ENCODE measurements at places on chromosomes 1 and 21.
A peak's percentile ranks its signal among the peaks of the same experiment; 100 is the strongest.

DNA sequence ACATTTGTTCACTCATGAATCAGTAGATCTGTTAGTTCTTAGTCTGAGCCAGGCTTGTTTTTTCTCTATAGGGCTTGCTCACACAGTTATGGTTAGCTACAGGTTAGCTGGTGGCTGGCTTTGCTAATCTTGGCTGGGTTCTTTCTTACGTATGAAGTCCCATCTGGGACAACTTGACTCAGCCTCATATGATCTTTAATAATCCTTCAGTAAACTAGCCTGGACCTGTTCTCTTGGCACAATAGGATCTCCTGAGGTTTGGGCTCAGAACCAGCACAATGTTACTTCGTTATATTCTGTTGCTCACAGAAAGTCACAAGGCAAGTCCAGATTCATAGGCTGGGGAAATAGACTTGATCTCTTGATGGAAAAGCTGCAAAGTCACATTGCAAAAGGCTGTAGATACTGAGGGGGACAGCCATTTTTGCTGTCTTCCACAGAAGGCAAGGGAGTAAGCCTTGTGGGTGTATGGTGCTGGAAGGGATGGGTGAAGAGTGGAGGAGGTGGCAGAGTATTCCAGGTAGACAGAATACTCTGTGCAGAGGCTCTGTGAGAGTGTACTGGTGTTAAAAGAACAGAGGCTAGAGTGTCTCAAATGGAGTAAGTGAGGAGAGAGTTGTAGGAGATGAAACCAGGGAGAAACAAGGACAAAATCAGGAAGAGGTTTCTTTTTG, 24.4 kb downstream of the EFCAB7 start:
- no peak for DNase-seq

- no peak for DNase-seq
Measured at GRCh38 chr1:157369808-157370521, 182.3 kb downstream of the FCRL5 start.

GRCh38 chr21:14095056-14095455, 115.7 kb downstream of the LIPI start:
- DNase-seq: no peak

- peak; percentile 66 for DNase-seq
Measured at GRCh38 chr1:151058692-151059091, 730 bp downstream of the CDC42SE1 start.

DNA sequence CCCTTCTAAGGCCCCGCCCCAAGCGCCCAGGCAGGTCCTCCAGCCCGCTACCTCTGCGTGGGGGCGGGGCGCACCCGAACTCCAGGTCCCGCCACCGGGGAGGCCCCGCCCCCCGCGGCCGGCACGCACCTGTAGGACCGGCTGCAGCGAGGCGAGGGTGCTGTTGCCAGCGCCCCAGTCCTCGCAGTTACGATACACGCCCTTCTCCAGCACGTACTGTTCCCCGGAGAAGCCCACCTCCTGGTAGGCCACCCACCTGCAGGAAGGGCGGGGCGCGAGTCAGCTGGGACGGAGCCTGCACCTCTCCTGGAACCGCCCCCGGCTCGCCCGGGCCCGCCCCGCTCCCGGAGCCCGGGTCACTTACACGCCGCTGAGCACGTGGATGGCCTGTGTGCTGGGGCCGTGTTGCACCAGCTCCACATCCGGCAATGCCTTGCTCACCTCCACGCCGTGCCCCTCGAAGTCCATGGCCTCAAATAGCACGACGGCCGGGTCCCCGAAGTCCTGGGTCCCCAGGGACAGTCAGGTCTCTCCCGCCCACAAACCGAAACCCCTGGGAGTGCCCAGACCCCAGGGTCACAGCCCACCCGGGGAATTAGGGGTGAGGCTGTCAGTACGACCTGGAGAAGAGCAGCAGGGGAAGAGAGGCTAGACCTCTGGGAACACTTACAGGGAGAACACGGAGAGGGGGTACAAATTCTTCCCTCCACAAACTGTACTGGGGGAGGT, 17.3 kb downstream of the CRYBG2 start:
- DNase-seq: peak; percentile 86

DNA sequence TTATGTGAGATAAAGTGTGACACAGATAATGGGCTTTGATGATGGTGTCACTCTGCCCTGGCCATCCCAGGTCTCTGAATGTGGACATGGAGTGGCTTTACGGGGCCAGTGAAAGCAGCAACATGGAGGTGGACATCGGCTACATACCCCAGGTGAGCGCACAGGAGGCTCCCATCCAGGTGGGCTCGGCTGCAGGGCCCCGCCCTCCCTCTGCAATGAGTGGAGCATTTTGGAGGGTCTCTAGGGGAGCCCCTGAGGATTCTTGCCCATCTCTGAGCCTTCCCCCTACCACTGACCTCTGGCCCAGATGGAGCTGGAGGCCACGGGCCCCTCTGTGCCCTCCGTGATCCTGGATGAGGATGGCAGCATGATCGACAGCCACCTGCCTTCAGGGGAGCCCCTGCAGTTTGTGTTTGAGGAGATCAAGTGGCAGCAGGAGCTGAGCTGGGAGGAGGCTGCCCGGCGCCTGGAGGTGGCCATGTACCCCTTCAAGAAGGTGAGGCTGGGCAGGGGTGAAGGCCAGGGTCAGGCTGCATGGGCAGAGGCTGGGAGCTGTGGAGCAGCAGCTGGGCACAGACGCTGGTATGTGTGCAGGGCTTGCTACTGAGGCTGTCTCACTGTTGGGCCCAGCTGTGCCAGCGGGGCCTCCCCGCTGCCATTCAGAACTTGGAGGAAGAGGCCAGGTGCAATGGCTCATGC, 8.2 kb upstream of the MTFR1L start:
- DNase-seq: no peak

DNA sequence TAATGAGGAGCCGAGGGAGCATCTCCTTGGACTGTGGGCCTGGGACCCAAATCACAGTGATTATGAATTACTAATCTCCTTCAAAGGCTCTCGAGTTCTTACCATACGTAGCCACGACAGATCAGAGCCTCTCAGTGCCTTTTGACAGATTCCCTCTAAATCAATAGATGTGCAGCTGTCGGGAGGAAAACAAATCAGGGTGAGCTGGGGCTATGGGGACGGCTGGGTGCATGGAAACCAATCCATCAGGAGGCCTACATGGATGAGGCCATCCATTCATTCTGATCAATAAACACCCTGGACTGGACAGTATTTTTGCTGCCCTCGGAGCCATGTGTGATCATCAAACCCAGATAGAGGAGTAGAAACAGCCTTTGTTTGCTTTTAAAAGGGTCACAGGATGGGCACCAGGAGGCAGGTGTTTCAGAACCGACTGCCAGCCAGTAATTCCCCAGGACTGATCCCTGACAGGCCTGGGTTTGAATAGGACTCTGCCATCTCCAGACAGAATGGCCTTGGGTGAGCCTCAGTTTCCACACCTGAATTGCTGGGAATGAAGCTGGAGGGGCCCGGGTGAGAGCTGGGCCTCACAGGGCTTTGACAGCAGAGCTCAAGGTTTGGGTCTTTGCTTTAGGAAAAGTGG, 532.8 kb downstream of the MATN1 start:
- no peak for DNase-seq

DNA sequence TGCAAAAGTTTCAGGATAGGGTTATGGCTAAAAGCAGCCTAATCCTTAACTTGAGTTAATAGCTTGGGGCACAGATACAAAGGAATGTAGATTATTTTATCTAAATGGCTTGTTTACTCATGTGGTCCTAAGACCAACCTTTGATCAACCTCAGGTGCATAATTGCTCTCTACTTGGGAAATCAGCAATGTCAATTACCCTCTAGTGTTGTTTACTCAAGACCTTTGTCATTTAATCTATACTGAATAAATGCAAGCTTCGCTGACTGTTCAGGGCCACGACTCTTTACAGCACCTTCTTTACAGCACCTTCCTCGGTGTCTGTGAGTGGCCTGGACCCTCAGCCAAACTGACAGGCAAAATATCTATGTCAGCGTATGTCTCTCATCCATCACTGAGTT, 217.5 kb upstream of the MAP1LC3C start:
- no peak for DNase-seq

- DNase-seq: no peak
Measured at GRCh38 chr1:47682198-47682597, 244.4 kb downstream of the FOXD2 start.

- DNase-seq: no peak
Measured at GRCh38 chr1:923991-924655, 400 bp downstream of the SAMD11 start.

DNA sequence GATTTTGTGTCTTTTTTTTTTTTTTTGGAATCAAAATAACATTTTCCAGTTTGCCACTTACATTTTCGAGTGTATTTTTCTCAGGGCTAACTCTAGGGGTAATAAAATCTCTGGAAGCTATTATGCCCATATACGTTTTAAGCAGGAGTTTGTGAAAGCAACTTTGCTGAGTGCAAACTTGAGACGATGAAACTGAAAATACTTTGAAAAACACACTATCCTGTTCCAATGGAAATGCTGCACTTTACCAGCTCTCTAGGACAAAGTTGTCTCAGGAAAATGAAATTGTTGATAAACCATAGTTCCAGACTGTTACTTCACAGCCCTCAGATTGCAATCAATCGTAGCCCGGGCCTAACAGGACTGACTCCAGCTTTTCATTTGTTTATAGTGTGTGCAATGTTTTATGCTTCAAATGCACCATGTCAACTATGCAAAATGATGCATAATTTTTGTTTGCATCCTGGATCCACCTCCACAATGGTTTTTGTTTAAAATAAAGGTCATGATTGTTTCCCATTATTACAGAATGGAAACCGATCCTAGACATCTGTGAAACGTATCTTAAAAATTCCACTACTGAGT, 220.6 kb upstream of the PKN2 start:
- DNase-seq: no peak

GRCh38 chr1:54335755-54336108, 70.5 kb downstream of the SSBP3 start:
- peak; percentile 78 for DNase-seq

- no peak for DNase-seq
Measured at GRCh38 chr1:188127507-188127906, 1298.8 kb downstream of the PLA2G4A start.

- no peak for DNase-seq
Measured at GRCh38 chr1:211082824-211083223, 51.1 kb downstream of the KCNH1 start.

GRCh38 chr21:17507591-17507990, 5.3 kb upstream of the CXADR start:
- no peak for DNase-seq

DNA sequence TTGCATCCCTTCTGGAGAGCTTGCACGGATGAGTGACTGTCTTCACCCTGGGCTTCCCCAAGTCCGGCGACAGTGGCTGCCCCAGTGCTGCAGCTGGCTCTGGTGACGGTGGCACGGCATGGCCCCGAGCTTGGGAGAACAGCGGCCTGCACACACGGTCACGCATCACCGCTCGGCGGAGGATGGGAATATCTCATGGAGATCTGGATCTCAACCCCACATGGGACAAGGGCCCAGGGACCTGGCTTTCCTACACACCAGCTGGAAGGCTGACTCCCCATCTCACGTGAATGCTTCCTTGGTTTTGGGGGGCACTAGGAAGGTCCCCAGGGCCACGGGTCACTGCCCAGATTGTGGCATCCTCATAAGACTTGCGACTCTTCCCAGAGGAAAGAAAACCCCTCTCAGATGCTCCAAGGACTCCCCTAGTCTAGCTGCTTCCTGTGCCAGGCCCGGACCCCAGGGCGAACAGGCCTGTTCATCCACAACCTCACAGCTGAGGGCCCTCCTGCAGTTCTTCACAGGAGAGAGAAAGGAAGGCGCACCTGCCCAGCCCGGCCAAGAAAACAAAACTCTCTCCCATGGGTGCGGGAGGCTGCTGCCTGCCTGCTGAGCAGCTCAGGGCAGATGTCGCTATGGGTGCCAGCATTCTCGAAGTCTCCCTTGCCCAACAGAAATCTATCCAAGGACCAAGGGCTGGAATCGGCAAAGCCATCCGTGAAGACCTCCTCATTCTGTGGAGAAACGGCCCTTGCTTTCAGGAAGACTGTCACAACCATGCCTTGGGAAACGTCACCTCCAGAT, 9.9 kb downstream of the CFAP410 start:
- no peak for DNase-seq

DNA sequence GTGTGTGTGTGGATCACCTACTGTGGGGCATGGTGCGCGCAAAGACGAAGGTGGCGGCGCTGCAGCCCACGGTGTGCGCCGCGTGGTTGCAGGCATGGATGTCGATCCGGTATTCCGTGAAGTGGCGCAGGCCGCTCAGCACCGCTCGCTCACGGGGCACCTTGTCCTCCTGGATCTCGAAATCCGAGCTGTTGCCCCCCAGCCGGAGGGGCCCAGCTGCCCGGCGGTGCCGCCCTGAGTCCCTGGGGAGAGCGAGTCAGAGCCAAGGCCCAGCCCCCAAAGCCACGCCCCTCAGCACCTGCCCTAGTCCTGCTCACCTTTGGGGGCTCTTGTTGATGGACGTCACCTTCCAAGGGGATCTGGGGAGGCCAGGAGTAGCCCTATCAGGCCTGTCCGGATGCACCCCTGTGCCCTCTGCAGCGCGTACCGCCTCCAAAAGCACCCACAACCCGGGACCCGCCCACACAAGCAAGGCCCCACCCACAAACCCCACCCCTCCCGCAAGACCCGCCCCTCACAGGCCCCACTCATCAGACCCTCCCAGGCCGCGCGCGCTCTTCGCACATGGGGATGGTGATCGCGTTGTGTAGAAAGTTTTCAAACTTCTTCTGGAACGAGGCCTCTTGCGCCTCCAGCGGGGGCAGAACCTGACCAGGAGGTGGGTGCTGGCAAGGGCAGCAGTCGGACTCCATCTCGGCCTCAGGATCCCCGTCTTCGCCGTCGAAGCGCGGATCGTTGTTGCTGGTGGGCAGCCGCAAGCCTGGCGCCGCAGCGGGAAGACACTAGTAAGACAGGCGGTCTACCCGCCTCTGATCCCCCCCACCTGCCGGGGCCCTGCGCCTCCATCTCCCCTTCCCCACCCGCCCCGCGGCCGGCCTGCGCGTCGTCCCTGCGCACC, 13.6 kb downstream of the INSRR start:
- peak; percentile 55 for DNase-seq

DNA sequence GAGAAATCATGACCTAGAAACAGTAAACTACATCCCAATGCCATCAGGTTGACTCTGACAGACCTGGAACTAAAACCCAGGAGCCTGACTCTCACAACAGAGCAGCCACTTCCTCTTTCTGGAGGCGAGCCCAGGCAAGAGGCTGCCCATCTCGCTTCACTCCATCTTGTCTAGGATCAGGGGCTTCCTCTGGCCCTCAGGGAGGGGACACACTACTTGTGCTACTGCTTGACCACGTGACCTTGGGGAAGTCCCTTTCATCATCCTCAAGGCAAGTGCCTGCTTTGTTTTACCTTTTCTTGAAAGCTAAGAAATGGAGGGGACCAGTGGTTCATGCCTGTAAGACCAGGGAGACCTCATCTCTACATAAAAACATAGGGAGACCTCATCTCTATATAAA, 2.6 kb upstream of the TENT5B start:
- DNase-seq: no peak

- DNase-seq: no peak
Measured at GRCh38 chr1:230781594-230781993, 34.4 kb downstream of the CAPN9 start.

DNA sequence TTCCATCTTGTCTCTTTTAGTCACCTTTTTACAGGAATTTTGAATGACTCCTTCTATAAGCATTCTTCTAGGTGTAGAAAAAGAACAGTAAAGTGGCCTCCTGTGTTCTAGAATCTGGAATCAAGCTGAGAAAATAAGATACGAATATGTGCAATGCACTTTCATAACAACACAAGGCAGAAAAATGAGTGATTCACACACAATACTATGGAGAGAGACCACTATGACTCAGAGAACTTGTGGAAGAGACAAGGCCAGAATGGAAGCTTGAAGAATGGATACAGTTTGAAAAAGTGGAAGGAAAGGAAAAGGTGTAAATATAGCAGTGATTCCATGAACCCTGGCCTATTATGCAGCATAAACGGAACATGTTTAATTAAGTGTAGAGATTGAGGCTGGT, 57.1 kb upstream of the SAMSN1 start:
- no peak for DNase-seq

Measured in right cardiac atrium (tissue), 5 donors.